ENCODE measurements at places on chromosomes 2 and 18.

DNA sequence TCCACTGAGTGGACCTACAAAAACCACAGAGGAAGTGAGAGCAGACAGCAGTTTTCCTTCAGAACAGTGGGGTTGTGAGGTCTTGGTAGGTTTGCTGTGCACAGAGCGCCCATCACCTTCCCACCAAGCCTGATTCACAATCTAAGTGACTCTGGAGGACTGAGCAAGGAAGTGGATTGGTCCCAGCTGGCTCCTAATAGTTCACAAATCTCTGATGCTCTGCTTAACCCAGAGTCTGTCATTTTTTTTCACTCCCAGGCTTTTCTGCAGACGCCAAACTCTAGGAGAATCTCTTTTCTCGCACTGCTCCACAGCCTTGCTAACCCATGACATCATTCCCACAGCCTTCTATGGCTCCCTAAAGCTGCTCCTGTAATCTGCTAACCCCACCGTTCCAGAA is 280.4 kb downstream of the C1D start:
- DNase-seq, result no peak

DNA sequence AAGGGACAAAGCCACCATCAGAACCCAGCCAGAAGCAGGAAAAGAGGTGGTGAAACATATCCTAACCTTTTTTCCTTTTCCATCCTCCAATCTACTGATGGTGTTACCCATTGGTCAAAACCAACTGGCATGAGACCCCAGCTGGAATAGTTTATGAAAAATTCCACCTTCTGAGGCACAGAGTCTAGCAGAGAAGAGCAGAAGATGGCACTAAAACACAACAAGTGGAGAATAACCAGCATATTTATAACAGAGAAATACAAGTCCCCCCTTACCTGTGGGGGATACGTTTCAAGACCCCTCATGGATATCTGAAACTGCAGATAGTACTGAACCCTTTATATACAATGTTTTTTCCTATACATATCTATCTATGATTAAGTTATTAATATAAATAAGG is 4.9 kb upstream of the INPP1 start:
- no peak for DNase-seq

DNA sequence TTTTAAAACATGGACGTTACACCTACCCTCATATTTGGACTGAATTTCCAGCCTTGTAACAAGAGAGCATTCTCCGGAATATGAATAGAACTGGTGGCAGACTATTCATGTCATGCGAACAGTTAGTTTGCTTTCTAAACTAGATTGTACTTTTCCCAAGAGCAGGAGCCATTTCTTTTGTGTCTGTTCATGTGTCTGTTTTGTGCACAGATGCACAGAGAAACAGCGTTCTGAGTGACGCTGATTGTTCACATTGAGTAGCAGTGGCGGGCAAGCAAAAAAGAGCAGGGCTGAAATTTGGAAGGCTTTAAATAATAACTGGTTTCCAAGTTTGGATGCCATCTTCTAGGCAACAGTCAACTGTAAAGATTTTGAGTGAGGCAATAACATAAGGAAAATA is 200.3 kb downstream of the NRXN1 start:
- DNase-seq, result no peak

- no peak for DNase-seq
Measured at GRCh38 chr2:157413326-157414035, 30.4 kb downstream of the CYTIP start.

GRCh38 chr18:10860382-10860781 is 289.0 kb downstream of the PIEZO2 start:
- no peak for DNase-seq

DNA sequence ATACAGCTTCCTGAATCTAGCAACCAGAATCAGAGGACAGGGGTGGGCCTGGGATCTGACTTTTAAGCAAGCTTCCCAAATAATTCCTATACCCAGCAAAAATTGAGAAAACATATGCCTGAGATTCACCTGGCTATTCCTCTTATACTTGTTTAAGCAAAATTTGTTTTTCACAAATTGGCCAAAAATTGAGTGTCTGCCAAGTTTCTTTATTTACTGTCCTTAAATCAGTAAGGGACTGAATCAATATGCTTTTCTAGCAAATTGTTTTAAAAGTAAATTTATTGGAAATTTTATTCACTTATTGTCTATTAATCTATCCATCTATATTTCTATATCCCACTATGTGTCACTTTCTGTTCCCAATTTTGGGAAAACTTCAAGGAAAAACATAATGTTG is 337.0 kb upstream of the ZNF804A start:
- DNase-seq, result no peak

DNA sequence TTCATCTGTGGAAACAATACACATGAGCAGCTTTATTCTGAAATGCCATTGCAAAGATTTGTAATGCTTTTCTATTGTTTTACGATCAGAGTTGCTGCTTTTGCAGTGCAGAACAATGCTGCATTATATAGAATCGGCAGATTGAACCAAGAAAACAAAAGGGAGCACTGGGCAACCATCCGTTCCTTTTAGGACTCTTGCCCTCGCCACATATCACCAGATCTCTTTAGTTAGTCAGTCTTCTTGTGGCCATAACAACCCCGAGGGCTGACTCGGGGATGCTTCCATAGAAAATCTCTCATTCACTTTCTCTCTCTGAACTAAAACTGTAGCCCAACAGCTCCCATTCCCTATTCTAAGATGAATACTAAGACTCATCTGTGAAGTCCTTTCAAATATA is 340.4 kb downstream of the NRXN1 start:
- DNase-seq, result no peak

DNA sequence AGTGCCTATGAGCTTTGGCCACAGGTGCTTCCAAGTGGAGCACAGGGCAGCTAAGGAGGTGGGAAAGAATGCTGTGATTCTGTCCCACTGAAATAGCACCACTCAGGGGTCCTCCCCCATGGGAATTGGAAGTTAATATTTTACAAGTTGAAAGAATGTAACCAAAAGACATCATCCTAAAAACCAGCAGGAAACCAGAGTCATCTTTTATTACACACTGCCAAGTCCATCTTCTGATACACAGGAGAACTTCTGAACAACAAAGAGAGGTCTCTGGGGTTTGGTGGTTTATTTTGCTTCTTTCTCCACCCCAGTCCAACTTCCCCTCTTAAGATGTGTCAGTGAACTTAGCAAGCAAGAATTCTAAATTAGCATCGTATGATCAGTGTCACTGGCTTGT is 47.7 kb downstream of the COLEC12 start:
- no peak for DNase-seq

- no peak for DNase-seq
Measured at GRCh38 chr18:50424877-50425690, 50.2 kb downstream of the SKA1 start.

- DNase-seq, result no peak
Measured at GRCh38 chr2:53633441-53633840, 134.2 kb upstream of the CHAC2 start.

Measured in right renal pelvis (tissue), 4 donors.